RPMI7951 (cell line): ENCODE measurements at places on chromosomes 3 and 15.

DNA sequence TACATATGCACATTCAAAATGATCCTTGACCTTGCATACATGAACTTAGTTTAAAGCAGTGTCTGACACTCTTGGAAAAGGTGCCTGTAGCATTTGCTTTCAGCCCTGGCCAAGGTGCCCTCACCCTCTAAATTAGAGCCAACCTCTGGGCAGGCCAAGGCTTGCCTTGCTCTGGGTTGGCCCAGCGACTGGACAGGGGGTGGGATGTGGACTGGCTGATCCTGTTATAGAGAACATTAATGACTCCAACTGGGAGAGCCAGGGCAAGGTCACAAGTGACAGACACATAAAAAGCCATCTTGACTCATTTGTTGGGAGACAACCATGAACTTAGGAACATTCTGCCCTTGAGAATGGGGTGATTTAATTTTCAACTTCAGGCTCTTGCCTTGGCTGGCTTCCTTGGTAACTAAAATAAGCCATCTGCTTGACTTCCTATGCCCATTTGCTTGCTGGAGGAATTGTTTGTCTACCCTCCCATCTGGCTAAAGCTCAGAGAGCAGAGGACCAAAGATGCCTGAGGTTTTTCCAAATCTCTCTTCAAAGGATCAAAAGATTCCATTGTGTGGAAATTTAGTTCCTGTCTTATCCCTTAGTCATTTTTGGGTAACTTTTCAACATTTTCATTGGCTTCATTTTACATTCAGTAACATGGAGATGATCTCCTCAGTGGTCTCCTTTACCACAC is 403.7 kb downstream of the SOX2 start:
- DNase-seq = no peak

DNA sequence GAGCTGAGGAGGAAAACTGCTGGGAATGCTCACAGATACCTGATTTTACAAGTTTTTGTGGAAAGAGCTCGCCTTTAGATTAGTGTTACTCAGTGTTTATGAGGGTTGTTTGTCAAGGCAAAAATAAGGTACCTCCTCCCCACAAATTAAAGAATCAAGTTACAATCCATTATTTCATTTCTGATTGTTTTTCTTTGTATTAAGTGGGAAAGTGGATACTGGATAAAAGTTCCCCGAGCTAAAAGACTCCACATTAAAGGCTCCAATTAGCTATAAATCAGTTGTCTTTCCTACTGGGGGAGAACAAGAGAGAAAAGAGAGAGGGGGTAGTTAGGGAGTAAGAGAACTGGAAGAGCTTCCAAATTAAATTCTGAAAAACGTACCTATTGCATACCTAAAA is 1.9 kb downstream of the ALDH1A2 start:
- DNase-seq = no peak

DNA sequence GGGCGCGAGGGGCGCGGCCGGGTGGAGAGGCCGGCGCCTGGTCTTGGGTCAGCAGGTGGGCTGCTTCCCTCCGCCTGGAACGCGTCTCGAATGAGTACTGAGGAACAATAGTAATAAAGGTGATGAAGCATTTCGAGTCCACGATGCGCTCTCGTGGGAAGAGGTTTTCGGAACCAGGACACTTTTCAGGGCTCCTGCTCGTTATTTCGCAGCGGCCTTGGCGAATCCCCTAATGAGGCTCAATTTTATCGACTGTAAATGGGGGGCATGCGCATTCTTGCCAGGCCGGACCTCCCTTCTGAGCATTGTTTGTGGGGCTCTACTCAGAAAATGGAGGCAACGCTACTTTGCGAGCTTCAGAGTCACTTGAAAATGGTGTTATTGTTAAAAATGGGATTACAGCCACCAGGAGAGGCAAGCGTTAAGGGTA is 1.2 kb downstream of the NR2C2 start:
- DNase-seq = no peak

- no peak for DNase-seq
Observed at GRCh38 chr15:66735909-66736305, 33.9 kb downstream of the SMAD6 start.

- no peak for DNase-seq
Observed at GRCh38 chr3:7759630-7760029, 742.0 kb upstream of the LMCD1 start.

DNA sequence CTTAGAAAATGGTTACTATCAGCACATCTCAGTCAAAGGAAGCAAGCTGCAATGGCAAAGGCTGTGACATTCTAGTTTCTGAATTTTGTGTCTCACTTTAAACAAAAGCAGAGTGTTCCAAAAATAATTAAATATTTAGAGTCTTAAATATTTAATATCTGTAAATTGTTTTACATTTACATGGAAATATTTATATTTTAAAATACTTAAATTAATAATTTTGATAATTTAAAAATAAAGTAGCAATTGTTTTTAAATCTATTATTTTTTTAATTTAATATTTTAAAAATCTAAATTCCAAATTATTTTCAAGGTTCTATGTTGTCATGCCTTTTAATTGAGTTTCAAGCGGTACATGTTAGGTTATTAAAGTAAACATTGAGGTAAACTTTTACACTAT is 843.1 kb downstream of the ROBO1 start:
- DNase-seq = no peak

DNA sequence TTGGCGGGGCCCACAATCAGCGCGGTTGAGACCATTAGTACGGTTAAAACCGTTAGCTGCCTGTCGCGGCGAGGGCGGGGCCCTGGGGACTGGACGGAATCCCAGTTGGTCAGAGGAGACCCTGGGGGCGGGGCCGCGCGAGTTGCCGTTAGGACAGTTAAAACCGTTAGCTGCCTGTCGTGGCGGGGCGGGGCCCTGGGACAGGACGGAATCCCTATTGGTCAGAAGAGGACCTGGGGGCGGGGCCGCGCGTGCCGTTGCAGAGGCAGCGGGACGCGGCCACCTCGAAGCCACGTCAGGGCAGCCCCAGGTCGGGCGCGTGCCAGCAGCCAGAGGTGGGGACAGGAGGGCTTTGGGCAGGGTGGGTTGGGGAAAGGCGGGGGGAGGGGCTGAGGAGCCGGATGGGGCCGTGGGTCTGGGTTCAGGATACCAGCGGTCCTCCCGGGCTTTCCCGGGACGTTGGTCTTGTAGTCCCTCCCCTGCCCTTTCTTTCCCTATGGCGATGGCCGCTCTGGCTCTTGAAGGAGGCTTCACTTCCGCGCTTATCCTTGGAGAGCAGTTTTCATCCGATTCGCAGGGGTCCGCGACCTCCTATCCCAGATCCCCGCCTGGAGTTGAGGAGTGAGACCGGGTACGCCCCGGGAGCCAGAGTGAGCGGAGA is 28.0 kb downstream of the KLHDC8B start:
- peak; percentile 93 for DNase-seq

GRCh38 chr3:134663721-134664456 is 13.1 kb upstream of the KY start:
- no peak for DNase-seq

GRCh38 chr3:71384388-71384787 is 199.1 kb downstream of the FOXP1 start:
- DNase-seq = no peak

GRCh38 chr3:66439666-66440344 is 61.0 kb downstream of the LRIG1 start:
- DNase-seq = peak; percentile 78

DNA sequence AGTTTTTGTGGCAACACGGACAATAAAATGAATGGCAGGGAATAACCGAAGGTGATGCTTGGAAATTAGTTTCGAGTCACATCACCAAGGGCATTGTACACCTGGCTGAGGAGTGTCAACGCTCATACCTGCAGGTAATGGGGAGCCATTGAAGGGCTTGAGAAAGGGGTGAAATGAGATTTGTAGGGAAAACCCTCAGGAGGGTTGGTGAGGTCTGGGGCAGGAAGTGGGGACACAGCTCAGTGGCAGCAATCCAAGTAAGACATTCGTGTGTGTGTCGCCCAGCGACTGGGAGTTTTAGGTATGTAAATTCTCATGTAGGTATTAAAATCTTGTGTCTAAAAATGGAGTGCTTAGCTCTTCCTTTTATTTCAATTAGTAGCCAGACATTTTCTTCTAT is 14.3 kb downstream of the PARP14 start:
- no peak for DNase-seq

DNA sequence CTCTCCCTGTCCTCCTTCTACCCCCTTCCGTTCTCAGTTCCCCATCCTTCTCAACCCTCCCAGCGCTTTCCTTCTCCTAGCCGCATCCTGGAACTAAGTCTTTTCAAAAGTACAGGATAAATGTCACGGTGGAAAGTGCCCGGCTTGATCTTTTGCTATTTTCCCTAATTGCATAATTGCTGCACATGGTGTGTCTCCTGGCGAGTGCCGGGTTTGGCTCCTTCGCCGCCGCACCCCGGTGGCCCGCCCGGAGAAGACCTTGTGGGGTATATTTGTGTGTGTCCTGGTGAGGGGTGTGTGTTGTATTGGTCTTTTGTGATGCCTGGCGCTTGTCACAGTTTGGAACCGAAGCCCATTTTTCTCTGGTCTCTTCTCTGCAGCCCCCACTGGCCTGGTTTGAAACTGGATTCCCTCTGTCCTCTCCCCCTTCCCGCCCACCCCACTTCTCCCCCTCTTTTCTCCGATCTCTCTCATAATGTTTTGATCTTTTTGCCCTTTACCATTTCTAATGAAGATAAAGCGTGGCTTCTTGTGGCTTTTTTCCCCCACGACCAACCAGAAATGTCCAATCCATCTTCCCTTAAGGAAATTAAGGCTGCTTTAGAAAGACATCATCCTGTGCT is 692 bp downstream of the UBE2E2 start:
- DNase-seq = peak; percentile 23
